ENCODE measurements at places on chromosomes 4 and X.

GRCh38 chrX:111375747-111376146 is 36.2 kb downstream of the DCX start:
- DNase-seq, result no peak

- DNase-seq, result no peak
These were observed 38.6 kb upstream of the NEIL3 start for GRCh38 chr4:177271091-177271490.

DNA sequence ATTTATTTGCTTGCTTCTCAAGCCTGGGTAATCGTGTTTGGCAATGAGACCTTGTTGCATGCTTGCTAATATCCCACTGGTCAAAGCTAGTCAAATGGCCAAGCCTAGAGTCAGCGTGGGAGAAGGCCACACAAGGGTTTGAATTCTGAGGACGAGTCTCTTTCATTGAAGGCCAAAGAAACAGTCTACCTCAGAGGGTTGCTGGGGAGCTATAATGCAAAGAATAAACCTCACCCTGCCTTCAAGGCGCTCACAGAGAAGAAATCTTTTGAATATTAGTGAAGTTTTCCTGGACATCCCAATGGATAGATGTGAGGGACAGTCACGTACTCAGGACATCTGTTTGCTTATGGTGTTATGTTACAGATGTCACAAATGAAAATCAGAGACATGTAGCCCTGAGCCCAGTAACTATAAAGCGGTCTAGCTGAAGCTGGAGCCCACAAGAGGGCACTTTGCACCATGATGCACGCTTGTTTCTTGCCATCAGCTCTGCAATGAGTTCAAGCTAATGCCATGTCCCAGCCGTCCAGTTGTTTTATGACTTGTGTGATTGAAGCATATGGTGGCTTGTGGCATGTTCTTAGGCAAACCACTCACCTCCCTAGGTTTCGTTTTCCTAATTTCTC is 1.1 kb upstream of the TLR3 start:
- DNase-seq, result peak; percentile 56

DNA sequence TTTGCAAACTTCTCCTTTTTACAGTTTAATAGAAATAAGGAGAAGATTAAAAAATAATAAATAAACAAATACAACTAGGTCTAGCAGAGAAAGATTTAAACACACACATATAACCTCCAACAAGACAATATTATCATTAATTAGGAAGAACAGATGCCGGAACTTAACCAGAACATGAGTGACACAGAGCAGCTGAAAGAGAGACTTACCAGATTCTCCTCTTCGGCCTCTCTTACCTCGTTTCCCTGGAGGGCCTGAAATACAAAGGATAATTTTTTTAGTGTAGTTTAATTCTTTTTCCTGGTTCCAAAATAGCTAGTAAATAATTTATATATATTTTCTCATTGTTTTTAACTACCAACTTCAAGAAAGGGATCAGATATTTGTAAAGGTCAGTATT is 252.5 kb downstream of the COL25A1 start:
- no peak for DNase-seq

DNA sequence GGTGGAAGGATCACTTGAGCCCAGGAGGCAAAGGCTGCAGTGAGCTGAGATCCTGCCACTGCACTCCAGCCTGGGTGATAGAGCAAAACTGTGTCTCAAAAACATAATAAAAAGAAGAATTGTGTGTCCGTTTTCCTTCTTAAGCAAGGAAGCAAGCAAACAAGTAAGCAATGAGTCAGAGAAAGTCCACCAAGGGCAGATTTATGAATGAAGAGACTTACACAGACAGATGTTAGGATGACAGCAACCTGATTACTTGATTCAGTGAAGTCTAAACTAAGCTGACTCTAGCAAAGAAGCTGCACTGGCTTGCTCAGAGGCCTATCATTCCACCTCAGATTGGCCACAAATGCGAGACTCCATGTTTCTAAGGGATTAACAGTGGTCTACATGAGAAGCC is 34.1 kb upstream of the SCML1 start:
- DNase-seq, result no peak

DNA sequence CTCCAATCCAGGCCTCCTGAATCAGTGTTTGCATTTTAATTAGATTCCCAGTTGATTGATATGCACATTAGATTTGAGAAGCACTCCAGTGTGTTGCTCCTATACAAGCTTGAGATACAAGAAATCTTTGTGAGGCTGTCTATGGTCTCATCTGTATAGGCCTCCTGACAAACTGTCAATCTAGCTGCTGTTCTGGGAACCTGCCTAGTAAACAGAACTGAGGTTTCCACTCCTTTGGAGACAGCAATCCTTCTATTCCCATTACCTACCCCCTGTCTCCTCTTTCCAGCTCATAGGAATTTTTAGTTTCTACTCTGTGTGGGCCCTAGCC is 306.1 kb upstream of the EMCN start:
- no peak for DNase-seq

GRCh38 chr4:69838977-69839376 is 21.0 kb downstream of the SULT1E1 start:
- no peak for DNase-seq

GRCh38 chr4:80231180-80231579 is 33.9 kb downstream of the PRDM8 start:
- DNase-seq, result no peak

GRCh38 chr4:1544861-1545281 is 138.6 kb upstream of the NKX1-1 start:
- DNase-seq, result no peak

GRCh38 chrX:123173833-123174232 is 10.2 kb upstream of the GRIA3 start:
- no peak for DNase-seq

- no peak for DNase-seq
These were observed 20.3 kb upstream of the LSM6 start for GRCh38 chr4:146155152-146155724.

- no peak for DNase-seq
These were observed 185.0 kb upstream of the GLRA2 start for GRCh38 chrX:14344172-14344940.

- DNase-seq, result no peak
These were observed 13.8 kb downstream of the GJB1 start for GRCh38 chrX:71236836-71237235.

GRCh38 chrX:143781103-143781502 is 60.6 kb upstream of the SPANXN2 start:
- no peak for DNase-seq

GRCh38 chr4:158155656-158156356 is 17.0 kb downstream of the GASK1B start:
- DNase-seq, result no peak

All from ecto neural progenitor cell (in vitro differentiated cells).